NCI-H187 (cell line): ENCODE measurements at places on chromosomes 6 and 20.

- no peak for DNase-seq
Measured at GRCh38 chr6:33827546-33828451, 24.0 kb upstream of the MLN start.

- no peak for DNase-seq
Measured at GRCh38 chr6:33053230-33053629, 20.2 kb downstream of the HLA-DPA1 start.

- DNase-seq, result no peak
Measured at GRCh38 chr6:144730088-144730645, 445.0 kb downstream of the UTRN start.

- DNase-seq, result no peak
Measured at GRCh38 chr20:40902661-40903060, 126.0 kb upstream of the TOP1 start.

DNA sequence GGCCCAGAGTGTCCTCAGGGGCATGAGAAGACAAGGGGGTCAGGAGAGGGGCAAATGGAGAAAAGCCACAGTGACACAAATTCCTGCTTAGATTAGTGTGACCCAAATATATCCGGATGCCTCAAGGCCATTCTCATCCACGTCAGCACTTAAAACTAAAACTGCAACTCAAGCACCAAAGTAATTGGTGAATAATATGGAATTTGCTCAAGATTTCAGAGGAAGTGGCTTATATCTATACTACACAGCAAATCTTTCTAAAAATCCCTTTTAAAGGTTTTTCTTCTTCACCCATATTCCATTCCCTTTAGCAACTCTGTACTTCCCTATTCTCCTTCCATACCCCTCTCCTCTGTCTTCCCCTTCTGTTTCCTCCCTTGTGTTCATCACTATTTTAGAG is 15.2 kb downstream of the DEF6 start:
- DNase-seq, result no peak

- no peak for DNase-seq
Measured at GRCh38 chr20:52490711-52491430, 299.3 kb upstream of the ZFP64 start.

DNA sequence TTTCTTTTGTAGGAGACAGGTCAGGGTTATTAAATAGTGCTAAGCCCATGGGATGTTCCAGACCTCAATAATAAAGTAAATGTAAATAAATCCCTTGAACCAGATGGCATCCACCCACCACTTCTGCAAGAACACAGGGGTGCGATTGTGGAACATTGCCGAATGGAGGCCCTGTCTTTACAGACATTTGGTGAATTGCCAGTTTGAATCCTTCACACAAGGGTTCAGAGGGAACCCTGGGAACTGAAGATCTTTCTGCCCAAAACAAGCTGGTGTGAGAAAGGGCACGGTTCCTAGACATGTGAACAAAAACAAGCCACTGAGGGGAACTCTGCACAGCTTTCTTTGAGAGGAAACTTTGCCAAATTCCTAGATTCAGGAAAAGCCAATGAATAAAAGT is 30.2 kb upstream of the RNF8 start:
- no peak for DNase-seq
